Left ventricle myocardium inferior (tissue), 1 donor: ENCODE measurements at places on chromosomes 5 and 9. TPM values are rescaled to one million over a fixed set of nuclear protein-coding genes. Genes with fewer than 3 reads are reported as not detected.

- DNase-seq, result no peak
These were observed 10.1 kb upstream of the GRIA1 start for GRCh38 chr5:153480401-153480800.

- DNase-seq, result no peak
These were observed 173.5 kb downstream of the TTC39B start for GRCh38 chr9:15133488-15133887.

DNA sequence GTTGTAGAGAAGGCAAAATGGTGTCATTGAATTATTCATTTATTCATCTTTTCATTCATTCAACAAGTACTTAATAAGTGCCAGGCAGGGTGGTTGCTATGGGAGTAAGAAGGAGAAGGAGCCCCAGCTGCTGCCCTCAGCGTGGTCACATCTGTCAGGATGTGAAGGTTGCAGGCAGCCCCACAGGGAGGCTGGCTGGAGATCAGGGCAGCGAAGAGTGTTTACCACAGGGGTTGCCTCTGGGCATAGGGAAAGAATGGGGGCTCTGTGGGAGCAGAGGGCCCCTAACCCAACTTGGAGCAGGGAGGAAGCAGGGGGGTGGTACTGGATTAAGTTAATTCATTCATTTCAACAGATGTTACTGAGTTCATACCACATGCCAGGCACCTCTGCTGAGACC is 6.0 kb downstream of the PCDH12 start:
- no peak for DNase-seq

Gene UBE2QL1
- total RNA-seq, result 25.5 TPM

DNA sequence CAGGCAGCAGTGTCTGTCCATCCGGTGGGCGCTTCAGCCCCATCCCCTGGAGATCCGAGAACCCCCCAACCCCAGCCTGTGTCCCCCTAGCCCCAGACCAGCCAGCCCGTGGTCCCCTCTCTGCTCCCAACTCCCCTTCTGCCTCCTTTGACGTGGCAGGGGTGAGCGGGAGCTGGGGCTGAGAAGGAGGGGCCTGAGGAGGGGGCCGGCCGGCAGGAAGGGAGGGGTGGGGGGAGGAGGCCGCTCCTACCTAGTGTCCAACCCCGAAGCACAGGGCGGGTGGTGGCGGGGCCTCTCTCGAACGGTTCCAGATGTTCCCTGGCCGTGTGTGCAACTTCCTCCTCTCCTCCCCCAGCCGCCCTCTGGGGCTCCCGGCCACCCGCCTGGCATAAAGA is 31.0 kb downstream of the GOLGA2 start:
- peak; percentile 88 for DNase-seq

Gene TMEM167A
- total RNA-seq, result 49.1 TPM
